ENCODE measurements at places on chromosomes 16 and 17.
A peak's percentile ranks its signal among the peaks of the same experiment; 100 is the strongest.

DNA sequence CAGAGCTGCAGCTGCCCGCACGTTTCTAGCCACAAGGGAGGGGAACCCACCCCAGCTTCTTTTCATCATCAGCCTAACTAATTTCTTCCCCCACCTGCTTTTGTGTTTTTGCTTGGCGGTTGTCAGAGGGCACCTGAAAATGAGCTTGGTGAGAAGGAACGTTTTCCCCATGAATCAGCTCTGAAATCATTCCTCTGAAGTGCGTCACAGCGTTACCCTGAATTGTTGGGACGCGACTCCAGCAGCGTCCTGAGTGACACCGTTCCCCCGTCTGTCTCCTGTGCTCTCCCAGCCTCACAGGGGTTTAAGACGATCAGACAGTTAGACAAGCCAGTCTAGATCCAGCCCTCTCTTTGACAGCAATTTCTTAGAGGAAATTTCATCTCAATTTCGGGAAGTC is 722.9 kb upstream of the EEF2KMT start:
- no peak for DNase-seq

DNA sequence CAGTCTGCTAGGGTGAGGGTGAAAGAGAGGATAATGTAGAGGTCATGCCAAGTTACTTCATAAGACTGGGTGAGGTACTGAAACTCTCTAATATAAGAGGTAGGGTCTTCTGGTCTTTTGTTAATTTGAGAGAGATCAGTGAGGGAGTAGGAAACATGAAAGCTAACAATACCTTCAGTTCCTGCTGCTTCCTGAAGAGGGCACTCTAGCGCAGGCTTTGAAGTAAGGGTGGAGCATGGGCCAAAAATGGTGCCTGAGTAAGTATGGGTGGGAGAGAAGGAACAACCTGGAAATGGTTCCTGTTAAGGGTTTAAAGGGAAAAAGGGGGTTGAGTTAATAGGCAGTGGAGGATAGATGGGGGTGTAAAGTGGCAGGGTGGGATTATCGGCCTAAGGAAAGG is 2449.5 kb downstream of the TP53TG3F start:
- no peak for DNase-seq

DNA sequence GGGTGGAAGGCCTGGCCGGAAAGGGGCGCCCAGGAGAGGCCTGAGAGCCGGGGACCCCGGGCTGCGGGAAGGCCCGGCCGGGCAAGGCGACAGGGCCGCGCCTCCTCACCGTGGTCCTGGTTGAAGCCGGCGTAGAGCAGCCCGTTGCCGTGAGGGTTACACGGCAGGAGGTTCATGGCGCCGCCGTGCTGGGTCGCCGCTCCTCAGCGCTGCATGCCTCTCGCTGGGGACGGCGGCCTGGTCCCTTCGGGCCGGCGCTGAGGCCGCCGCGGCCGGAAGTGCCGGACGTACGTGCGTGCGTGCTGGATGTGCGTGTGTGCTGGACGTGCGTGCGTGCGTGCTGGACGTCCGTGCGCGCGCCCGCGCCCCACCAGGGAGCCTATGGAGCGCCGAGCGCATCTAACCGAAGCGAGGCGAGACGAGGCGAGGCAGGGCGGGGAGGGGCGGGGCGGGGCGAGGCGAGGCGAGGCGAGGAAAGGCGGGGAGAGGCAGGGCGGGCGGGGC is at the start of gene WDR45B:
Gene WDR45B (minus strand): TSS at position 280 of the 504 bp plus-strand sequence. CDS start 104 bp downstream, at position 176.
- peak; percentile 92 for DNase-seq

DNA sequence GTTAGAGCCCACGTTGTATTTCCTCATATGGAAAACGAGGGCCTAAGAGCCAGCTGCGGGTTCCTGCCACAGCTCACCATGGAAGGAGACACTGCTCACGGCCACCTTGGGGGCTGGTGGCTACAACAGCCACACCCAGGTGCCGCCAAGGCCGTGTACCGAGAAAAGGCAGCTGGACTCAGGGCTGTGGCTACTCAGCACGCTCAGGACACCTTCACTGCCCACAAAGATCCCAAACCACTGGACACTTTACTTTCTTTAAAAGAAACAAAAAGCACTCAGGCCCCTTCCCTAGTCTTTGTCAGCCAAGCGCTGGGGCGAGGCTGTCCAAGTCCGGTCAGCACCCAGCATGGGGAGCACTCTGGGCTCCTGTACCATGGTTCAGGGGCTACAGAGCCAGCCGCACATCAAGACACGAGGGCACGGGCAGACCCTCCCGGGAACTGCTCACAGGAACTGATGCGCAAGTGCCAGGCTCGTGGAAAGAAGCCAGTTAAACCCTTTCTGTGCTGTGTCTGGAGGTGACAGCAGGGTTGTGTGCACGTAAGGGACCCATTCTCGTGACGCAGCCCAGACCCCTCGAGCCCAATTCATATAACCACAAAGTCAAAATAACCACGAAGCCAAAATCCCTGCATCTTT is 18.5 kb downstream of the SLC16A3 start:
- no peak for DNase-seq

GRCh38 chr16:56591377-56592060 is 2.2 kb downstream of the MT3 start:
- no peak for DNase-seq

DNA sequence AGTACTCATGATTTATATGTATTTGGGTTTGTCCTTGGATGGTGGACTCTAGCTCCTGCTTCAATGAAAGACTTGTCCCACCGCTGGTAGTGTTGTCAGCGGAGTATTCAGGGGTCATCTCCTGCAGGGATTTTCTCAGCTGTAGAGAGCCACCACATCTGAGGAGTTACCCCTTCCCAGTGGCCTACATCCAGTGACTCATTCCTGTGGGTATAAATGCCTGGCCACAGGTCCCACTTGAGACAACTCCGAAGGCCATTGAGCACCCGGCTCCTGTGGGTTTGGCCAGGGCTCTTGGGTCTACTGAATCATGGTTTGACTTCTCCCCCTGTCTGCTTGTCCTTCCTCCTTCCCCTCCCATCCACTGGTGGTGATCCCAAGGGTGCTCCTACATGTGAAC is 34.6 kb upstream of the WSB1 start:
- DNase-seq = no peak

DNA sequence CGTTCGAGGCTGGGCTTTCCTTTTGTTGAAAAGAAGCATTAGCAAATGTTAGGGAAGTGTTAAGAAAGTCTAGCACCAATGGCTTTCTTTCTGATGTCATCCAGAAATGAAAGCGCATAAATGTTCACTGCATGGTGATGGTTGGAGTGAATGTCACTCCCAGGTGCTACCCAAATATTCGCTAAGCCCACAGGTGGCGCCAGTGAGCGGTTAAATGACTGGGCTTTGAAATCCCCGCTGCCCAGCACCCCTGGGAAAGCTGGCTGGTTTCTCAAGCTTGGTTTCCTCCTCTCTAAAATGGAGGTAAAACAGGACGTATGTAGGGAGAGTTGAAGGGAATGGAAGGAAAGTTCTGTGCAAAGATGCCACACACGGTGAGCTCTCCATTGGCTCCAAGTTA is 104.4 kb downstream of the IRX5 start:
- DNase-seq = no peak

DNA sequence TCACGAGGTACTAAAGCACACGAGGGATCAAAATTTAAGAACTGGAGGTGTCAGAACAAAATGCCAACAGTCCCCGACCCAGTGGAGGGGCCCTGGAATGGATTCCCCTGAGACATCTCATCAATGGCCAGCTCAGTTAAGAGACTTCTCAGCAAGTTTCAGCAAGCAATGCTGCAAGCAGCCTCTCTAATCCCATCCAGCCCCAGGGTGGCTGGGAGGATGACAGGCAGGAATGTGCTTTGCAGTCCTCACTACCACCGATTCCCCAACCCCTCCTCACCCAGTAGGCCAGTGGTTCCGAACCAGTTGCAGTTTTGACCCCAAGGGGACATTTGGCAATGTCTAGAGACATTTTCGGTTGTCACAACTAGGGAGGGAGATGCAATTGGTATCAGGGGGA is 8.7 kb downstream of the GPRC5B start:
- DNase-seq = no peak

GRCh38 chr17:41967141-41967920 is 736 bp downstream of the CNP start:
- DNase-seq = no peak

DNA sequence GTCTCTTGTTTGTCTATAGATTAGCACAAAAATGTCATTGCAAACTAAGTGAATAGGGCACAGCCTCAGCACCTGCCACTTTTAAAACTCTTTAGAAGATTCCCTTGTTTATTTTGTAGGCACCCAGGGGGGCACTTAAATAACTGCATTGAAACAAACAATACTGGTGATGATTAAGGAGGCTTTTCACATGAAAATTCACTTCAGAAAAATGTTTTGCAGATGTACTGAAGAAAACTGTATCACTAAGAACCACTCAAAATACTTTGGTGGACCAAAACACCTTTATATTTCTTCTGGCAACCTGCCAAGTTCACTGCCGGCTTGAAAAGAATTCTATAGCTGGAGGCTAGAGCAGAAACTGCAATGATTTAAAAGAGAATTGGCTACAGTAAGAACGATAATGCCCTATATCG is 281.5 kb downstream of the TOX3 start:
- no peak for DNase-seq

- DNase-seq = no peak
Measured at GRCh38 chr16:70638814-70639792, 7.3 kb upstream of the IL34 start.

DNA sequence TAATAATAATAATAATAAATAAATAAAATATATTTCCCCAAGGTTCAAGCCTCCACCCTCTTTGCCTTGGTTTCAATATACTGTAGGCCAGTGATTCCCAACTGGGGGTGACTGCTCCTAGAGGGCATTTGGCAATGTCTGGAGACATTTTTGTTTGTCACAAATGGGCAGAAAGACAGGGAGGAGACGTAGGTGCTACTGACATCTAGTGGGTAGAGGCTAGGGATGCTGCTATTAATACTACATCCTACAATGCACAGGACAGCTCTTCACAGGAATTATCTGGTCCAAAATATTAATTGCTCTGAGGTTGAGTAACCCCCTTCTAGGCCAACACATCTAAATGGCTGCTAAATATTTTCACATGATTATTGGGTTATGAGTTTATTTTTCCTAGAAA is 12.8 kb upstream of the PRR14 start:
- no peak for DNase-seq

DNA sequence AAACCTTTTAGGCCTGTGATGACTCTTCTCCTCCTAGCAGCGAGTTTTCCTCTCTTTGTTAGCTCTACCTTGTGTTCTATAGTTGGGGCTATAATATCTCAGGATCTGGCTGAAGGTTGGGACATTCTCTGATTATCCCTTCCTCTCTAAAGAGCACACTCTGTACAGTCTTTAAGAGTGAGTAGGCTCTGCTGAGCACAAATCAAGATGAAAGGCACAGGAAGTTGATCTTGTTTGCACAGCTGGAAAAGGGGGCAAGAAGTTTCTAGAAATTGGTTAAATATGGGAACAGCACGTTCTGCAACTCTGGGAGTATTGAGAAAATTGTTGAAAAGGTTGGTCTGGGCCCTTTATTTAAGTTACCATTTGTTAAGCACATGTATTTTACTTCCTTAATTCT is 240.9 kb downstream of the CDH11 start:
- DNase-seq = no peak

DNA sequence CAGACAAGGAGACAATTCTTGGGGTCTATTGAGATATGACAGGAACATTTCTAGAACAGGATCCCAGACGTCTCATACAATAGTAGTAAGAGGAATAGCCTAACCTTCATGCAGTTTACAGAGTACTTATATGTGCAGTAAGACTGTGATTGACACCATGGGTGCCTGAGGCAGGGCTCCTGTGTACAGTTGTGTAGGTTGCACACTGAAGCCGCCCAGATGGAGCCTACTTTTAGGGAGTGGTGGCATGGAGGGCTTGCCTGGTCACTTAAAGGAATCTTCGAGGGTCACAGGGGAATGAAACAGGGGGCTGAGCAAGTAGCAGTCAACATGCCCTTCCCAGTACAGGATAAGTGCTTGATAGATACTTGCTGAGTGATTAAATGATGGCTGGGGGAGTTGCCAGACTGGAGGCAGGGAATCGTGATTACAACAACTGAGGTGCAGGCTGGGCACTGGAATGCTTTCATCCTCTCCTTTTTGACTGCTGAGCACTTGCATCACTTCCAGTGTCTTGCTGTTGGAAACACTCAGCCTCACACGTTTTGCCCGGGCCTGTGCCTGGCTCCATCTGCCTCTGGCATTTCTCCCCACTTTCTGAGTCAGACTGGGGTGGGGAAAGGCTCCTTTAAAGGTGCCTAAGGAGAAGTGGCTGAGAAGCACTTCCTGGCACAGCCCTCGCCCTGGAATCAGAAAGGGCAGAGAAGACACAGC is 71.0 kb downstream of the COPRS start:
- no peak for DNase-seq

DNA sequence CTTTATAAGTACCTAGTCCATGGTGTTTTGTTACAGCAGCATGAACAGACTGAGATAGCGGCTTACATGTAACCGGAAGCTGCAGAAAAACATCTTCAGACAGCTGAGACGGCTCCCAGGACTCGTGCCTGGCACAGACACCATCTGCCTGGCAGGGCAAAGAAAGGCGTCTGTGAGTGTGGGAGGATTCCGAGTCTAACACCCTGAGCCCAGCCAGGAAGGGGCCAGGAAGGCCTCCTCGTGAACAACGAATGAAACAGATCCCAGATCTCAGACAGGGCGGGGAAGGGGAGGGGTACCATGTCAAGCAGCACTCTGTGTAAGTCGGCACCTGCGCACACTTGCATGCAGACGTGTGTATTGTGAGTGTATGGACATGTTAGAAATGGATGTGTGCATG is 4.4 kb upstream of the CSNK1D start:
- DNase-seq = no peak

DNA sequence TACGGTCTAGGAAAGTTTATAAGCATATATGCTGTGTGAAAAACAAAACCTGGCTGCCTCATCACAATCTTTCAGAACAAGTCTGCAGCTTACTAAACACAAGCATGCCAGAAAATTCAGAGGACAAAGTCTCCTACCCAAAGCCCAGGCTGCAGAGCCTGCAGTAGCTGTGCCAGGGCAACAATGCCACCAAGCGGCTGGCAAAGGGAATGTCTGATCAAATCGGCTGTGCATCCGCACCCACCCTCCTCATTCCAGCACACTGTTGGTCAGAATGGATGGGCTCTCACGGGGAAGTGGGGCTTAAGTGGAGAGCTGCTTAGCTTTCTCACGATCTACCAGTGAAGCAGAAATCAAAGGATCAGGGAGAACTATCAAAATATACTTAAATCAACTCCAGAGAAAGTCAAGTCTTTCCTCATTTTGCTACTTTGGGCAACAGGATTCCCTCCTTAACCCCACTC is 73.5 kb downstream of the CYTH1 start:
- peak; percentile 61 for DNase-seq

DNA sequence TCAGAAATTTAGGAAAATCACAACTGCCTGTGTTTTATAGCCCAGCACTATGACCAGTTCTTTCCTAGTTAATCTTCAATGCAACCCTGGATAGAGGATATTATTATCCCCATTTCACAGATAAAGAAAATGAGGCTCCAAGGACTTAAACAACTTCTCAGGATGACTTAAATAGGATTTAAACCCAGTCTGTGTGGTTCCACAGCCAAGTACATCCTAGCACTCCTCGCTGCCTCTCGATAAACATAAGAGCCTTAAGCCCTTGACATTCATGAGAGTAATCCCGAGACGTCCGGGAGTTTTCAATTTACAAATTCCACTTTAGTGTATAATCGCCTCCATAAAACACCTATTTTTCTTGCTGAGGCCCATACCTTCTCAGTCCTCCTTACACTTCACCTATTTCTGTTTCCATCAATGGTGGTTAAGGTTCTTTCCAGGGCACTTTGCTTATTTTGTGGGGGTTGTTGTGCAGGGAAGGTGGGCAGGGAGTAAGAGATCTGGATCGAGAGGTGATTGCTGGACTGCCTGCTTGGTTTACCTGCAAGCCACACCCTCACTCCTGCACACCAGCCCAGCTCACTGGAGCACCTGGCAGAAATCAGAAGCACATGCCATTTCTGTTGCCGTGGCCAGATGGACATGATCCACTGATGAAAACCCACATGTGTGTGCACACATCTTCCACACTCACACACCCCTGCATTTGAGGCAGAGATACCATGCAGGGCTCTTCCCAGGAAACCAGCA is 50.5 kb downstream of the ASIC2 start:
- no peak for DNase-seq
